Left forelimb (tissue), 1 donor: ENCODE measurements at places on chromosomes 2 and 18.
A peak's percentile ranks its signal among the peaks of the same experiment; 100 is the strongest.

DNA sequence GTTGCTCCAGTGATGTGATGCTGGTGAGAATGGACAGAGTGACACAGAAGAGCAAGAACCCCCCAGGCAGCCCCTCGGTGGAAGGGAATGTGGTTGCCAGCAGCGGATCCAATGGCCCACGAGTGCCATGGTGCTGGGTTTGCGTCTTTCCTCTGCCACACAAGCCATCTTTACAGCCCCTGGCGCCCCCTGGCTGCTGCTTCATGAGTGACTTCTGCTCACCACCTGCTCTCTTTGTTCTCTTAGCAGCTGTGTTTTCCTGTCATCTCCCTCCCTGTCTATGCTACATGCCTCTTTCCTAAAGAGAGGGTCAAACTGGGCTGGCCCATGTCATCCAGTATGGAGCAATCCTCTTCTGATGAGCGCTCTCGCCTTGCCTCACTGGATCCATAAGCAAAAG, 300.0 kb upstream of the SMIM21 start:
- DNase-seq: no peak

DNA sequence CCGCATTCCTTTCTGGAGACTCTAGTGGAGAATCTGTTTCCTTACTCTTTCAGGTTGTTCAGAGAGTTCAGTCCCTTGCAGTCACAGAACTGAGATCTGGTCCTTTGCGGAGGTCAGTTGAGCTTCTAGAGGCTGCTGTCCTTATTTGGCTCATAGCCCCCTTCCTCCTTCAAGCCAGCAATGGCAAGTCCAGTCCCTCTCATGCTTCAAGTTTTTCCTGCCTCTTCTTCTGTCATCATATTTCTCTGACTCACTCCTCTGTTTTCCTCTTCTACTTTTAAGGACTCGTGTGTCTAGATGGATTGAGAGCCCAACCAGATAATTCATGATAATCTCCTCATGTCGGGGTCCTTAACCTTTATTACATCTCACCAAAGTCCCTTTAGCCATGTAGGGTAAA, 173.5 kb upstream of the FOSL2 start:
- DNase-seq: no peak

GRCh38 chr2:20108655-20109396, 57.4 kb upstream of the LAPTM4A start:
- no peak for DNase-seq

- DNase-seq: no peak
Observed at GRCh38 chr2:65754219-65754618, 321.8 kb upstream of the SPRED2 start.

- DNase-seq: no peak
Observed at GRCh38 chr2:233189025-233189424, 62.4 kb upstream of the ATG16L1 start.

- DNase-seq: no peak
Observed at GRCh38 chr18:80088823-80089222, 20.2 kb upstream of the ADNP2 start.

DNA sequence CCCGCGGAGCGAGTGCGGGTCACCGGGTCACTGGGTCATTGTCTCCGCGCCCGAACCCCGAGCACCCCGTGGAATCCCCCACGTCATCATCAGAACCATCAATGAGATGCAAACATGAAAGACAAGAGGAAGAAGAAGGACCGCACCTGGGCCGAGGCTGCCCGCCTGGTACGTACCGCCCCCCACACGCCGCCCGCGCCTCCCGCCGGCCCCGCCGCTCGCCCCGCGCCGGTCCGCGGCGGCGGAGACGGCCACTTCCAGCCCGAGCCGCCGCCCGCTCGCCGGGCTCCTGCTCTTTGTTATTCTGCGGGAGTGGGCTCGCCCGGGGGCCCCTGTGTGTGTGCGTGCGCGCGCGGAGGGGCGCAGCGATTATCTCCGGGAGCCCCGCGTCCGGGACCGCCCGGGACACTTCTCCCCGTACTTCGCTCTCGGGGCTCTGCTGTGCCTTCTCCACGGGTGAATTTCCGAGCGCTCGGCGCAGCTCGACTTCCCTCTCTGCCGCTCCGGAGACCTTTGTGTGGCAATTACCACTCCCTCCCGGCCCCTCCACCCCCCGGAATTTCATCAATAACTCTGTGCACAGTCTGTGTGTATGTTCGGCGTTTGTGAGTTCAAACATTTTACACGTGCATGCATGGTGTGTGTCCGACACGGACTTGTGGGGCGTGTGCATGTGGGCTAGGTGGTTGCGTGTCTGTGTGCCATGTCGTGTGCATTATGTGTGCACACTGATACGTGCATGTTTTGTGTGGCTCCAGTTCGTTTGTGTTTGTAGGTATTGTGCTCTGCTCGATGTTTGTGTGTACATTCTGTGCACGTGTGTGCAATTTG, 714 bp downstream of the ASXL3 start:
- peak; percentile 78 for DNase-seq

GRCh38 chr2:231399853-231400680, 4.6 kb downstream of the B3GNT7 start:
- no peak for DNase-seq

DNA sequence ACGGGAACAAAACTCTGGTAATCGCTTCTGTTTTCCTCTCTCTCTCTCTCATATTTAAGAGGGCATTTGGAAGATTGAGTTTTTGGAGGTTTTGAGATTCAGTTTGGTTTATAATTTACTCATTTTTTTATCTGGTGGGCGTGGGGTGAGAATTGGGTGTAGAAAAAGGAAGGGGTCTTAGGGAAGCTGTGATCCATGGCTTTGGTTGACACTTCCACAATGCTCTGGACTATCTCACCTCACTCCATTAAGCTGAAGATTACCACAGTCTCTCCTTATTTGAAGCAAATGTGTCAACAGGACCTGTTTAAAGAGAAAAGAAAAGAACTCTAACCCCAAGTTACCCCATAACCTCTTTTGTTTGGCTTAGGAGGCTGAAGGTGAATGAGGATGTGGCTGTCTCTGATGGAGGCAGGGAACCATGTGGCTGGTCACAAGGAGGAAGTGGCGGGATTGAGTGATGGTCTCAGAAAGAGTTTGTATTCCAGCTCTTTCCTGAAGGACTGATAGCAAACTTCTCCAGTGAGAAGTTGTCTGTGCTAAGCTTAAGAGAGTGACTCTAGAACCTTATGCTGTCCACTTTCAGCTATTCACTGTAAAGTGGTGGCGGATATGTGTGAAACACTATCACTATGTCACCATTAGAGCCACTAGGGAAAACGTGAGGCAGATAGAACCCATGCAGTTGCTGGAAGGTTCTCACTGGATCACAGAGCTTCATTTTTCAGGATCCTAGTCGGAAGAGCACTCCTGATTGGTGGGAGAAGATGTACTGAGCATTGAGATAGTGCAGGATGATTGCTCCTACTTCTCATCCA, 934 bp downstream of the ZNF804A start:
- DNase-seq: no peak

DNA sequence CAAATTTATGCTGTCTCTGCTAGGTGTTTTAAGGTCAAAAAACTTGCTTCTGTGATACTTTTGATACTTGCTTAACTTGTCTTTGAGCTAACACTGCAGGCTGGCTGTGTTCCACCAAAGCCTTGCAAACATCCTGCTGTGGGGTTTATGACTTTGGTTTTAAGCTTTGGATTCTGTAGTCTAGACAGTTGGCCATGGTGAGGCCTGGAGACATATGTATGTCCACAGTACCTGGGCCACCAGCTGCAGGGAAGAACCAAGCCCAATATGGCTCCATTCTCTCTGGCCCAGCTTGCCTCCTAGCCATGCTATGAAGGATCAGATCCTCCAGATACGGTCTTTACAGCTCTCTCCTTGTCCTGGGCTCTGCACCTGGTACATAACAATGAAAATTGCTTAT, 113.9 kb downstream of the INO80D start:
- DNase-seq: no peak

DNA sequence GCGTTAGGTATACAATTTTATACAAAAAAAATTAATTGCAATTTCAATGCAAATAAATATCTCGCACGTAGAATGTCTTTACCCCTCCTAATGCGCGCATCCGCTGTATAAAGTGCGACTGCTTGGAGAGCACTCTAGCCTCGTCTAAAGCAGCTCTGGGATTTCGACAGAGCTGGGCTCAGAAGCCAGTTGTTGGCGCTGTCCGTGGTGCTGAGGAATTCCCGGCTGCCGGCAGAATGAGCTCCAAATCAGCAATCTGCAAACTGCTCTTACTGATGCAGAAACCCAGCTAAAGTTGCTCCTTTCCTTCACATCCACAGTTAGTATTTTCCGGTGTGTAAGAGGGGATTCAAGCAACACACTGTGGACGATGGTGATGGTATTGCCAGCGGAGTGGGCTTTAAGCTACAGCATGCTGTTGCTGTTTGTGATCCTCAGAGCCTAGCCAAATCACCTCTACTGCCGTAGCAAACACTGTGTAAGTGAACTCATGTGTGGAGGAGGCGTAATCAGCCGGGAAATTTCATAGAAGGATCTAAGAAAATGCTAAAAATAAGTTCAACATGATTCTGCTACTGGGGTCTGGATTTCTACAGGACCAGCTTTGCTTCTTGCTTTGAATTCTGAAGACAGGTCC, at the start of gene VWC2L:
VWC2L (plus strand) TSS at position 137 of the 637 bp plus-strand sequence. CDS start 3,140 bp downstream, outside the sequence.
- DNase-seq: peak; percentile 80

GRCh38 chr2:200681697-200682096, 95.9 kb downstream of the AOX1 start:
- DNase-seq: no peak

- no peak for DNase-seq
Observed at GRCh38 chr18:35458271-35458670, 39.5 kb downstream of the INO80C start.

- DNase-seq: no peak
Observed at GRCh38 chr2:241797441-241798080, 11.4 kb upstream of the NEU4 start.

- no peak for DNase-seq
Observed at GRCh38 chr2:146821836-146822316, 1023.0 kb upstream of the ACVR2A start.

DNA sequence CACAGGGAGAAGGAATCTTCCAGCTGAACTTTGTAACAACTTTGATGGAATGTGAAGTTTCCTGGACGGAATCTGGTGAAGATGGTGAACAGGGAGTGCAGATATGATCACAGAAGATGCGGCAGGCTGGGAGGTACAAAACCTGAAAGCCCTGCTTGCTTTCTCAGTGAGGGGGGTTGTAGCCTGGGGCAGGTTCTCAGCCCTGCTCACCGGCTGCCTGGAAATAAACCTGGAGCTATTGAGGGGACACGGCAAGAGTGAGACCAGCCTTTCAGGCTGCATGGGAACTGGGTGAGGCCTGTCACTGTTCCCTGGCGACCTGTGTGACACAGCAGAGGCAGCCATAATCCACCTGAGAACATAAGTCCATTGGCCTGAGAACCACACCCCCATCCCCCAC, 174.8 kb downstream of the LCLAT1 start:
- DNase-seq: no peak

DNA sequence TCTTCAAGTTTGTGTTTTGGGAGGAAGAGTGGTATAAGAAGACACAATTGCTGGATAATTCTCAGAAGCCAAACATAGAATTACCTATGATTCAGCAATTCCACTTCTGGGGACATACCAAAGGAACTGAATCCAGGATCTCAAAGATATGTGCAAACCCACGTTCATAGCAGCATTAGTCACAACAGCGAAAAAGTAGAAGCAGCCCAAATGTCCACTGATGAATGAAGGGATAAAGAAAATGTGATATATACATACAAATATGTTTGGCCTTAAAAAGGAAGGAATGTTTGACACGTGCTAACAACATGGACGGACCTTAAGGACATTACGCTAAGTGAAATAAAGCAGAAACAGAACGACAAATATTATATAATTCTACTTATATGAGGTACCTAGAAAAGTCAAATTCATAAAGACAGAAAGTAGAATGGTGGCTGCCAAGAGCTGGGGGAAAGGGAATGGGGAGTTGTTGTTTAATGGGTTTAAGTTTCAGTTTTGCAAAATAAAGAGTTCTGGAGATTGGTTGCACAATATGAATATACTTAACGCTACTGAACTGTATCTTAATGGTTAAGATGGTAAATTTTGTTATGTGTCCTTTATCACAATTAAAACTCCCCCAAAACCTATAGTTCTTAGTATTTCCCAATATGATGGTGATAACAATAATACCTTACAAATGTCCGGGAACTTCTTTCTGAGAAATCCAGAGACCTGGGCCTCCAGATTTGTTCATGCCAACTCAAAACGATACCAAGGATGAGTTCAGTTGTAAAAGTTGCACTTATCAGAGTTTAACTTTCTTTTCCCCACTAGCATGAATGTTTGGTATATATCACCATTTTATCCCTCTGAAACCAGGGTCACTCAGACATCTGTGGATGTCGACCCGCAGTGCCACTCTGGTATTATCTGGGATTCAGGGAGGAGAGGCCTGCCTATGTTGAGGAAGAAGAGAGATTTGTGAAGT, 33.7 kb upstream of the WIPF1 start:
- DNase-seq: no peak

- DNase-seq: no peak
Observed at GRCh38 chr2:2044269-2045057, 286.6 kb downstream of the MYT1L start.

GRCh38 chr18:79640875-79641274, 38.7 kb upstream of the CTDP1 start:
- no peak for DNase-seq

DNA sequence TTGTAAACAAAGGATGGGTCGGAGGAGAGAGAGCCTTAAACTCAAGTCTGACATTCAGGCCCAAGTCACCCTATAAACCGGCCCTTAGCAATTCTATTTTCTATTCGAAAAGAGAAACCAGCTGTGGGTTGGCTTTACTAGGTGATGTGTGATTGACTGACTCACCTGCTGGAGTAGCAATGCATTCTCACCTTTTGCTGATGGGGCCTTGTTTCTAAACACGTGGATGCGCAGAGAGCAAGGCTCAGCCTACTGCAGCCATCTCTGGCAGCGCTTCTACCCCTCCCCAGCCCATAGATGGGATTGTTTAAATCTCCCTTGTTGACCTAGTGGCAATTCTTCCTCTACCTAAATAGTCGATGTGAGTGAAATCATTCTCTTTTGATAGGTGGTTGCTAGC, 138.5 kb downstream of the MEIS1 start:
- DNase-seq: no peak
